ENCODE measurements at places on chromosomes 12 and 14.
A peak's percentile ranks its signal among the peaks of the same experiment; 100 is the strongest.

DNA sequence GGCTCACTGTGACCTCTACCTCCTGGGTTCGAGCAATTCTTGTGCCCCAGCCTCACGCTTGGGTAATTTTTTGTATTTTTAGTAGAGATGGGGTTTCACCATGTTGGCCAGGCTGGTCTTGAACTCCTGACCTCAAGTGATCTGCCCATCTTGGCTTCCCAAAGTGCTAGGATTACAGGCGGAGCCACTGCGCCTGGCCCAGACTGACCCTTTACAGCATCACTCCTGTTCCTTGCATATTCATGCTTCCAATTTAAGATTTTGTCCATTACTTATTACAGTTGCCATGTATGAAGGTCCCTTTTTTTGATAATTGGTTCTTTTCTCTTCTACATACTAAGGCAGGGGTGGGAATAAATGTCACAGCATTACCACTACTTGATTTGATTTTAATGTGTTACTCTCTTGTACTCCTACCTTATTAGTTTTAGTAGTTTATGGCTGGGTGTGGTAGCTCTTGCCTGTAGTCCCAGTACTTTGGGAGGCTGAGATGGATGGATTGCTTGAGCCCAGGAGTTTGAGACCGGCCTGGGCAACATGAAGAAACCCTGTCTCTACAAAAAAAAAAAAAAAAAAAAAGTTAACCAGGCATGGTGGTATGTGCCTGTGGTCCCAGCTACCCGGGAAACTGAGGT, 46.9 kb downstream of the ADIPOR2 start:
- no peaks in the 10 kb centered on the region for H3K27me3 ChIP-seq
- peaks cover 12% of the 10 kb centered on the region for H3K4me1 ChIP-seq
- no peak overlapping the region for H3K4me3 ChIP-seq
- H3K36me3 ChIP-seq: peaks cover 9% of the 10 kb centered on the region
- DNase-seq: no peak

GRCh38 chr12:27800819-27801218, 20.8 kb upstream of the MANSC4 start:
- no peaks in the 10 kb centered on the region for H3K4me1 ChIP-seq
- no peaks in the 10 kb centered on the region for H3K27me3 ChIP-seq
- H3K4me3 ChIP-seq: no peak overlapping the region
- peaks cover 12% of the 10 kb centered on the region for H3K36me3 ChIP-seq
- no peak overlapping the region for H3K27ac ChIP-seq
- DNase-seq: no peak

- no peaks in the 10 kb centered on the region for H3K27me3 ChIP-seq
- peaks cover 34% of the 10 kb centered on the region for H3K36me3 ChIP-seq
- H3K4me3 ChIP-seq: no peak overlapping the region
- peaks cover 11% of the 10 kb centered on the region for H3K4me1 ChIP-seq
These were observed 17.7 kb downstream of the DNAL1 start for GRCh38 chr14:73662487-73662943.

- DNase-seq: no peak
- H3K27me3 ChIP-seq: no peaks in the 10 kb centered on the region
- no peaks in the 10 kb centered on the region for H3K36me3 ChIP-seq
- H3K4me1 ChIP-seq: no peaks in the 10 kb centered on the region
- H3K4me3 ChIP-seq: no peak overlapping the region
These were observed 20.3 kb upstream of the TMX1 start for GRCh38 chr14:51219473-51220448.

- H3K36me3 ChIP-seq: peaks cover 97% of the 10 kb centered on the region
- no peak overlapping the region for H3K27ac ChIP-seq
- H3K27me3 ChIP-seq: no peaks in the 10 kb centered on the region
- peak; percentile 45 for DNase-seq
- H3K4me3 ChIP-seq: no peak overlapping the region
These were observed 29.3 kb upstream of the EAPP start for GRCh38 chr14:34568803-34569202.

DNA sequence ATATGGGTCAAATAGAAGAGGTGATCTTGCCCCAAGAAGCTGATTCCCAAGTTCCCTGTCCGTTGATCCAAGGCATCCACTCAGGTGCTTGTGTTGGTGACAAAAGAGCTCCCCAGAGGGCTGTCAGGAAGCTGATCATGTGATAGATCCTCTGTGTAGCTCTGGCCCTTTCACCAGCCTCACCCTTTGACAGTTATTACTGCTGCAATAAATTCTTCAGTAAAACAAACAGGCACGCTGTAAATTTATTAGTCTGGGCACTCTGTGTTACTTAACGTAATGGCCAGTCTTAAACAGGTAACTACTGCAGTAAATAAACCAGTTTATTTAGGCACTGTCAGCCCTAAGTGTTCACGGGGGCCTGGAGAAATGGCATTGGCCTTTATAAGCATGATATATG, 473.9 kb downstream of the BCL11B start:
- no peaks in the 10 kb centered on the region for H3K27me3 ChIP-seq
- no peak for DNase-seq
- no peaks in the 10 kb centered on the region for H3K36me3 ChIP-seq
- H3K4me1 ChIP-seq: no peaks in the 10 kb centered on the region
- no peak overlapping the region for H3K4me3 ChIP-seq

DNA sequence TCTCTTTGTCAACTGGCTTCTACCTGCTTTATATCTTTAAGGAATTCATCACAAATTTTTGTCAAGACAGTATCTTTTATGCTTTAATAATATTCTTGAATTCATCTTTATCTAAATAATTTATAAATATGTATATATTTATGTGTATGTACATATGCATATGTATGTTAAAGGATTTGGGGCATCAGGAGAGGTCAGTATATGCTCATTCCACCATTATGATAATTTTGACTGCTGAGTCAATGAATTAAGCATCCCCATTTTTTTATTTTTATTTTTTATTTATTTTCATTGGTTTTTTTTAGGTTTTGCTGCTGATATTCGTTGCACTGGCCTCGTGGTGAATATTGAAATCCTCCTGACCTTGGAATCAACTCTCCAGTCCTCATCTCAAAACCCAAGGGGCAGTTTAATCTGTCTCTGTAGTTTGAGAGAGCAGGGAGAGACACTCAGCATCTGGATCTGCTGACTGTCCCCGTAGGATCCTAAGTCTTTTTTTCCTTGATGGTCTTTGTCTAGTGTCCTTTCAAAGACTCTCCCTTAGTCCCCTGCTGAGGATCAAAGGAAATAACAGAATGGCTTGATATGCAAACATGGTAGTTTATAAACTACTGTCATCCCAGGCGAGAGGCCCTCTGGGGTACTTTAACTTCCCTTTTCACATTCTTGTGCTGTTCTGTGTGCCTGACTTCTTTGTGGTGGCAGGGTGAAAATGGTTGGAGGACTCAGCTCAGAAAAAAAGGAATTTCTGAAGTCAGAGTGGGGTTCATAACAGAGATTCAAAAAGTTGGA, 218.7 kb downstream of the DIO2 start:
- no peaks in the 10 kb centered on the region for H3K27me3 ChIP-seq
- H3K4me1 ChIP-seq: no peaks in the 10 kb centered on the region
- DNase-seq: no peak
- no peak overlapping the region for H3K27ac ChIP-seq
- H3K4me3 ChIP-seq: no peak overlapping the region

DNA sequence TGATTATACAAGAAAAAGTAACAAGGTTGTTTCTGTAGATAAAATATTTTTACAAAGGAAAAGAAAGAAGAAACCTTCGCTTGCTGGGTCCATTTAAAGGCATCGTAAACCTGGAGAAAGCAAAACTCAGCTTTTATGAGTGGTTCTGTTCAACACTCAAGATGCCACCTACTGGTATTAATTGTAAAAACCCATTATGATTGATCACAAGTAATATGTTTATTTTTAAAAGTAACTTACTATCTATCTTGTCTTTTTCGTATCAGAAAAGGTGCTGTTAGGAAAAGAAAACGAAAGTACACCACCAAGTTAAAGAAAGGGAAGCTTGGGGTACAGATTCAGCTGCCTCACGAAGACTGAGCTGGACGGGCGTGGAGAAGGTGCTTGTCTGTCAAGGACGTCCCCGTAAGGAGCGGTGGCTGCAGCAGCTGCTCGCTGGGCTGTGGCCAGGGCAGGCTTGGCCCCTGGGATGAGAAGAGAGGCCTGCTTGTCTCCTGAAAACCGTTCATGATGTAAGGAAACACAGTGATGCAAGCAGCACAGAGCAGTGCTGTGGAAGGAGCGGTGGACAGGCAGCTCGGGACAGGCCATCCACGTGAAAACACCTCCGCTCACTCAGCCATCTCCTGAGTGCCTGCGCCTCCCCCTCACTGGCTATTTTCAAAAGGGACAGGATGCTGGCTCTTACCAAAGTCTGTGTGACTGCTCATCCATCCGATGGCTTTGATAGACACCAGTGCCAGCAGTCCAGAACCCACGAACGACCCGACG, 25.0 kb downstream of the SLC15A4 start:
- H3K27ac ChIP-seq: peak overlapping the region; percentile 62
- peaks cover 16% of the 10 kb centered on the region for H3K4me1 ChIP-seq
- DNase-seq: no peak
- H3K4me3 ChIP-seq: no peak overlapping the region

DNA sequence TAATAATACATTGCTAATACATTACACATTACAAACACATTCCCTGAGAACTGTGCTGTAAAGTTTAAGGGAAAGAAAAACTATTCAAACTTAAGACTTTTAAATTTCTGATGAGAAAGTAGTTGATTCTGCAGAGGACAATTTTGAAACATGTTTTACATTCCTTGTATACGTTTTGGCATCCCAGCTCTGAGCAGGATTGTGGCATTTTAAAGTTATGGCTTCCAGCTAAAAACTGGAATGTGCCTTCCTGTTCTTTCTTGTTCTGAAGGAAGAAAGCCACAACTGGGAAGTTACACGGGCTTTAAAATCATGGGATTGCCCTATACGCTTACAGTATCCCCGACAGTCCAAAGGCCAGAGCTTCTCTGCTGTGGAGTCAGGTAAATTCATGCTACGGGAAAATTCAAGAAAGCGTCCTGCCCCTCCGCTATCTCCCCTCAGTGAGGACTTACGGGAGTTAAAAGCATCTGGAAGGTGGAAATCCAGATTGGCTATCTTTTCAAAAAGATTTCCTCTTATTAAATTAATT, 10.8 kb upstream of the KLHL42 start:
- H3K27ac ChIP-seq: no peak overlapping the region
- H3K4me3 ChIP-seq: no peak overlapping the region
- H3K4me1 ChIP-seq: peaks cover 19% of the 10 kb centered on the region
- no peaks in the 10 kb centered on the region for H3K27me3 ChIP-seq

GRCh38 chr14:69985463-69985862, 106.2 kb downstream of the SMOC1 start:
- DNase-seq: no peak
- no peak overlapping the region for H3K4me3 ChIP-seq
- H3K27ac ChIP-seq: no peak overlapping the region
- H3K27me3 ChIP-seq: no peaks in the 10 kb centered on the region
- no peaks in the 10 kb centered on the region for H3K36me3 ChIP-seq
- H3K4me1 ChIP-seq: peaks cover 29% of the 10 kb centered on the region

GRCh38 chr14:101464984-101465794, 96.1 kb upstream of the DIO3 start:
- H3K27me3 ChIP-seq: no peaks in the 10 kb centered on the region
- H3K4me3 ChIP-seq: no peak overlapping the region
- no peaks in the 10 kb centered on the region for H3K4me1 ChIP-seq
- no peaks in the 10 kb centered on the region for H3K36me3 ChIP-seq
- peak; percentile 64 for DNase-seq

DNA sequence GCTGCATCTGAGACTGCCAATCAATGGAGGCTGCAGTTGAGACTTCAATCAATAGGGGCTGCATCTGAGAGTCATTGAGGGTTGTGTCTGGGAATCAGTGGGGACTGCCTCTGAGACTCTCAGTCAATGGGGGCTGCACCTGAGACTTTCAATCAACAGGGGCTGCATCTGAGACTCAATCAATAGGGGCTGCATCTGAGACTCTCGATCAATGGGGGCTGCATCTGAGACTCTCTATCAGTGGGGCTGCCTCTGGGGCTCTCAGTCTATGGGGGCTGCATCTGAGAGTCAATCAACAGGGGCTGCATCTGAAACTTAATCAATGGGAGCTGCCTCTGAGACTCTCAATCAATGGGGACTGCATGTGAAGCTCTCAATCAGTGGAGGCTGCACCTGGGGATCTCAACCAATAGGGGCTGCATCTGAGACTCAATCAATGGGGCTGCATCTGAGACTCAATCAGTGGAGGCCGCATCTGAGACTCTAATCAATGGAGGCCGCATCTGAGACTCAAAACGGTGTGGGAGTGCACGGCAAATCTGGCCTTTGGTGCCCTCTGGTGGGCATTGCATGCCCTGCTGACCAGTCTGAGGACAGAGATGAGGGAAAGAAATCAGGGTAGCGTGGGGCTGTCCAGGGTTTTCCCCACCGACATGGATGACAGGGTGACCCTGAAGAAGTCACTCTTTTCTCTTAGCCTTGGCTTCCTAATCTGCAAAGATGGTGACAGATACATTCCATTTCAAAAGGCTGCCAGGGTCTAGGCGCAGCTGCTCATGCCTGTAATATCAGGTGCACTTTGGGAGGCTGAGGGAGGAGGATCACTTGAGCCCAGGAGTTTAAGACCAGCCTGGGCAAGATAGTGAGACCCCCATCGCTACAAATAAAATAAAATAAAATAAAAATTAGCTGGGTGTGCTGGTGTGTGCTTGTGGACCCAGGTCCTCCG, 41.3 kb upstream of the EIF5 start:
- peaks cover 9% of the 10 kb centered on the region for H3K4me1 ChIP-seq
- no peak overlapping the region for H3K4me3 ChIP-seq
- H3K27me3 ChIP-seq: no peaks in the 10 kb centered on the region
- H3K36me3 ChIP-seq: no peaks in the 10 kb centered on the region
- no peak overlapping the region for H3K27ac ChIP-seq

DNA sequence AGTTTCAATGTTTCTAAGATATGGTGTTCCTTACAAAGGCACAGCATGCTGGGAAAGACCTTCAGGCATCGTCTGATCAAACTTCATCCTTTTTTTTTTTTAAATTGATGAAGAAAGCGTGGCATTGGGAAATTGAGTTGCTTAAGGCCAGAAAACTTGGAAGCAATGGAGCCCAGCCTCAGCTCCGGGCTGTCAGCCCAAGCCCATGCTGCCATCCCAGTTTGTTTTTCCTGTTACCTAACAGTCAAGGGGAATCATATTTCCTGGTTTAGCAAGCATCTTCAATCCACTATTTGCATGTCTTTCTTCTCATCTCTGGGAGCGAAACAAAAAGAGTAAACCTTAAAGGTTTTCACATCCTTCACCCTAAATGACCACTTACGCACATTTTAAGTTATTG, 200.2 kb downstream of the CHST11 start:
- no peak overlapping the region for H3K27ac ChIP-seq
- DNase-seq: no peak
- no peaks in the 10 kb centered on the region for H3K4me1 ChIP-seq
- H3K36me3 ChIP-seq: no peaks in the 10 kb centered on the region
- no peaks in the 10 kb centered on the region for H3K27me3 ChIP-seq
- no peak overlapping the region for H3K4me3 ChIP-seq

GRCh38 chr12:42760550-42760949, 171.0 kb upstream of the PRICKLE1 start:
- H3K4me3 ChIP-seq: no peak overlapping the region
- H3K27me3 ChIP-seq: no peaks in the 10 kb centered on the region

DNA sequence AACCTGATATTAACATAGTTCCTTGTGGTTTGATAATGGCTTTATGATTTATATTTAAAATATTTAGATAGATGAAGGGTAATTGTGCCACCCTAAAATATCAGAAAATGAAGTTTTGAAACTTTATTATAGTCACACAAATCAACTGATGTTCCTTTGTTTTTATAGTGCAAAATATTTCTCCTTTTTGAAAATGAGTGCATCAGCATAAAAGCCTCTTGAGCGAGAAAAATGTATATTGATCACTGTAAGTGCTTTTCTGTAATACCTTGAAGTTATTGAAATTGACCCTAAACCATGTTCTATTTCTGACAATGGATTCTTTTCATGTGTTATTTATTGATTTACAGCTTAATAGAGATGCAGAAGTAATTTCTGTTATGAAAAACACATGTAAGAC, 35.0 kb downstream of the LRFN5 start:
- DNase-seq: no peak
- peaks cover 10% of the 10 kb centered on the region for H3K27me3 ChIP-seq
- H3K4me1 ChIP-seq: no peaks in the 10 kb centered on the region
- no peak overlapping the region for H3K27ac ChIP-seq
- no peaks in the 10 kb centered on the region for H3K36me3 ChIP-seq
- no peak overlapping the region for H3K4me3 ChIP-seq

Data from RWPE2 (cell line).